Fibroblast of skin of left biceps (primary cell): ENCODE measurements at places on chromosomes 6 and 20.
A peak's percentile ranks its signal among the peaks of the same experiment; 100 is the strongest.

DNA sequence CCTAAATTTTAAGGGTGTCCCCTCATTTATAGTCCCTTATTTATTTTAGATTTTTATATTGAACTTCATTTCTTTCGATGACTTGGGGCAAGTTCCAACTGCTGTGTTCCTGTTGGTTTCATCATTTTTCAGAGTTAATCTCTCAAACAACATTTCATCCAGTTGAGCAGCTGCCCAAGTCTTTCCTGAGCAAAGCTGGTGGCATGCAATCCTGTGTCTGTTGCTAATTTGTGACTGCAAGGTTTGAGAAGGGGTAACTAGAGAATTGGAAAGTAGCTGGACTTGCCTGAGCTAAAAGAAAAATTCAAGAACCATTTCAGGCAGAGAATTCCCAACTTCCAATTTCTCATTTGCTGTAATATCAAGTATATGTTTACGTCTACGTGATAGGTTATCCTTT is 881.5 kb upstream of the SLC35B3 start:
- no peak for DNase-seq

- no peak for DNase-seq
Observed at GRCh38 chr6:82877213-82878195, 188.1 kb downstream of the UBE3D start.

DNA sequence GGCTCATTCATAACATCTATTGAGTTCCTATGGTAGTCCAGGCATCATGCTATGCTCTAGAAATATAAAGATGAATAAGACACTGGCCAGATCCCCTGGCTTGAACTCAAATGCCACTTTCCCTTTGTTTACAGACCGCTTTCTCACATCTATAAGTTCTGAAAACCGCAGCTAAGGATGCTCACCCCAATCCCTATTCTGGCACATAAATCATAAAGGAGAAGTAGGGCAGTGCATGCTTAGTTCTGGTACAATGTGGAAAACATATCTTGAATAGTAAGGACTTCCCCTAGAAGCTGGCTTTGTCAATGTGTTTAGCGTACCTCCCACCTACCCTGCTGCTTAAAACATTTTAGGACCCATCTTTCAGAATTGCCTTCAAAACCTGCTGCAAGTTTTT is 26.4 kb downstream of the MRS2 start:
- DNase-seq, result no peak

DNA sequence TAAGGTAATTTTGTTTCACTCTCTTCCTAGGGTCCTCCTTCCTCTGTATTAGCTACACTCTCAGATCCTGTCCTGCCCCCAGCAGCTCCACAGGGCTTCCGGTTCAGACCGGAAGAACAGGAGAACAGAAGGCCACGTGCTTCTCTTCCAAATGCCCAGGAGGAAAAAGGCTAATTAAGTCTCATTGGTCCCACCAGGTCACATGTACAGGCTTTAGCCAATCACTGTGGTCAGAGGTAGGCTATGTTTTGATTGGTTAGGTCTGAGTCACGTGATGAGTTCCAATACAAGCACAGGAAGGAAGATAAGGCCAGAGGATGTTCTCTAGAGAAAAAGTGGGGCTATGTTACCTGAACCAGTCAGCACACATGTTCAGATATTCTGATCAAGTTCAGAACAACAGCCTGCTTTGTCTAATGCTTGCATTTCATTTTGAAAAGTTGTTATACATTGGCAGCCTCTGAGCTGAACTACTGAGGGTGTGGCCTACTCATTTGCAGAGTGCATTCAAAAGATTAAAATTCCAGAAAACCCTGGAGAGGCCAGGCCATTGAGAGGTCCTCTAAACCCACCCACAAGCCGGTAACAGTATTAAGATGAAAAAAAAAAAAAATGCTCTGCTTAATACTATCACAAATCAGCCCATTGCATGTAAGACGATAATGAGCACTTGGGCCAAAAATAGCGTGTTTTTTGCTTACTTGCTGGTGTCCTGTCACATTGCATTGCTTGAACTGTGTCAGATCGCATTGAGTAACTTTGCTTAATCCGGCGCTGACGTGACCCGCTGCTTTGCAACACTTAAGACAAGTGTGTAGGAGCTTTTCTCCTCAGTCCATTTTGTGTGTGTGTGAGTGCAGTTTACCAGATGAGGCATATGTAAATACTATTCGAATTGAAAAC is 170.3 kb downstream of the TSHZ2 start:
- no peak for DNase-seq

DNA sequence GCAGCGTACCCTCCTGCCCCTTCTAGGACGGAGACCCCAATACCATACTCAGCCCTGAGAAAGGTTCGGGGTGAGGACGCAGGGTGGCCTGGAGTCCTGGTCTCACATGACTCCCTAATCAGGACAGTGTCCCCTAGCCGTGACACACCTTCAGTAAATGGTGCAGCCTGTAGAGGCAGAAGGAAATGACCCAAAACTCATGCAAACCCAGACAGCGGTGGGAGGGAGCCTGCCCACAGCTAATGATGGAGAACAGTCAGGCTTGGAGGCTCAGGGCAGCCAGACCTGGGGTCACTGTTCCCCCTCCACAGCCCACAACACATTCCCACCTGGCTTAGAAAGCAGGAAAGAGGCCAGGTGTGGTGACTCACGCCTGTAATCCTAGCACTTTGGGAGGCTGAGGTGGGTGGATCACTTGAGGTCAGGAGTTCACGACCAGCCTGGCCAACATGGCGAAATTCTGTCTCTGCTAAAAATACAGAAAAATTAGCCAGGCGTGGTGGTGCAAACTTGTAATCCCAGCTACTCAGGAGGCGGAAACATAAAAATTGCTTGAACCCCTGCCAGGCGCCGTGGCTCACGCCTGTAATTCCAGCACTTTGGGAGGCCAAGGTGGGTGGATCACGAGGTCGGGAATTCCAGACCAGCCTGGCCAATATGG is 8.8 kb upstream of the HMGA1 start:
- DNase-seq, result no peak

- DNase-seq, result no peak
Observed at GRCh38 chr20:3470208-3470626, 601 bp upstream of the ATRN start.

GRCh38 chr6:29547573-29547972 is 12.0 kb downstream of the UBD start:
- DNase-seq, result no peak

DNA sequence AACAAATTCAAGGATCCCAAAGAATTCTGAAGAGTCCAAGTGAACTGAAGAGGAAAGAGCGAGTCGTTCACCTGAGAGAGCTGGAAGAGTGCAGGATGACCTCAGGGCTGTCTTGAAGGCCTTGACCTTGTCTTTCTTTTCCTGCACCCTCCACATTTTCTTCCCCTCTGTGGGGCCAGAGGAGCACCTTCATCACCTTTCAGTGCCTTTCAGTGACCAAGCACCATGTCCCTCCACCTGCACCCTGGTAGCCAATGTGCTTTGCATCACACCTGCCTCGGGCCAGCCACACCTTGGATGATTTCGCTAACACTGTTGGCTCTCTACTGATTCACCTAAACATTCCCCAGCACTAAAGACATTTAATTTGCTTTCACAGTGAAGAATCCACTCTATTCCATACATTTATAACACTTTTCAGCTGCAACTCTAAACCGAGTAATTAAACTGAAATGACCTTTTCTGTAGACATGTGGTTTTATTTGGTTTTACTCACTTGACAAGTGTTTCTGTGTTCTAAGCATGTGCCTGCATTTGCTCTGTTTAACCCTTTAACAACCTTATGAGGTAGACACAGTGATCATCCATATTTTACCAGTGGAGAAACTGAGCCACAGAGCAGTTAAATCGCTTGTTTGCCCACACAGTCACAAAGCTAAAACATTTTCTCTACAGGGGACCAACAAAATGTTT is 121.3 kb upstream of the CST7 start:
- no peak for DNase-seq

- DNase-seq, result no peak
Observed at GRCh38 chr20:33301192-33301930, 18.3 kb downstream of the BPIFB1 start.

GRCh38 chr6:170463101-170463721 is 89.9 kb downstream of the PSMB1 start:
- no peak for DNase-seq

DNA sequence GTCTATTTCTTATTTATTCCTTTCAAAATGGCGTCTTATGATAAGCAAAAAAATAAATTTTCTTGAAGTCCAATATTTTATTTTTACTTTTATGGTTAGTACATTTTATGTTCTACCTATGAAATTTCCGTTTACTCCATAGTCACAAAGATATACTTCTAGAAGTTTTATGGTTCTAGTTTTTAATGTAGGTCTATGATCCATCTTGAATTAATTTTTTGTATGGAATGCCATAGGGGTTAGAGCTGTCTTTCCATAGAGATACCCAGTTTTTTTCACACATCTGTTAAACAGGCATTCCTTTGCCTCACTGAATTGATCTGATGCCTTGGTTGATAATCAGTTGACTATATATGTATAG is 24.9 kb upstream of the ASIP start:
- no peak for DNase-seq

DNA sequence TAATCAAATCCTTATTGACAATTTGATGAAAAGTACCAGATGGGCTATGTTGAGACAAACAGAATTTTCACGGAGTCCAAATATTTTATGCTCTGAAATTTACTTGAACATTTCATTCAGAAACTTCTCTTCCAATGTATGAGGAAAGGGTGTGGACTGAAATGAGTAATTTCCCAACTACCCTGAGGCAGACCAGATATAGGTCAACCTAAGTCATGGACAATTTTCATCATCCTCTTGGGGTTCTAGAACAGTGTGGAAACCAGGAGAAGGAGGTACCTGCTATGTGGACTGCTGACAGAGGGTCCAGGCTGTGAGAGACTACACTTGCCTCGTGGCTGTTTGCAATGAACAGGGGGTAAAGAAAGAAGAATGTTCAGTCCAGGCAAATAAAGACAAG is 323.0 kb downstream of the ESR1 start:
- DNase-seq, result no peak

DNA sequence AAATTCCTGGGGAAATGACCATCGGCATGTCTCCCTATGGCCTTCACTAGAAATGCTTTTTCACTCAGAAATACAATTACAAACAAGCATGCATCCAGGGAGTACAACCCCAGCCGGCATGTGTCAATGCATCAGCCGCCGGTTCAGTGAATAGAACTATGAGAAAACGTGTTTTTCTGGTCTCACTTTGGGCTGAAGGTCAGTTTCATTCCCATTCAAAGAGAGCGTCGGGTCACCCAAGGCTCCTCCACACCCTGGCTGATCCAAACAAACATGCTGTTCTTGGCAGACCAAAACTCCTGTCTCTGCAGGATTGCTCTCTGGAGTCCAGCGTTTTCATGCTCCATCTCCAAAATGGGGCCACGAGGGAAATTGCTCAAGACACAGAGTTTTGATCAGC is 35.5 kb upstream of the NXT1 start:
- no peak for DNase-seq

- no peak for DNase-seq
Observed at GRCh38 chr6:133814797-133815196, 74.1 kb upstream of the TCF21 start.

DNA sequence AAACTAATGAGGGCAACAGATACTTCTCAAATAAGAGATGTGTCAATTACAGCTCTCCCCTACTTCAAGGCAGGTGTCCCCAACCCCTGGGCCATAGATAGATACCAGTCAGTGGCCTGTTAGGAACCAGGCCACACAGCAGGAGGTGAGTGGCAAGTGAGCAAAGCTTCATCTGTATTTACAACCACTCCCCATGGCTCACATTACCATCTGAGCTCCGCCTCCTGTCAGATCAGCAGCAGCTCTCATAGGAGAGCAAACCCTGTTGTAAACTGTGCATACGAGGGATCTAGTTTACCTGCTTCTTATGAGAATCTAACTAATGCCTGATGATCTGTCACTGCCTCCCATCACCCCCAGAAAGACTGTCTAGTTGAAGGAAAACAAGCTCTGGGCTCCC is 422.1 kb downstream of the GJA1 start:
- DNase-seq, result no peak

DNA sequence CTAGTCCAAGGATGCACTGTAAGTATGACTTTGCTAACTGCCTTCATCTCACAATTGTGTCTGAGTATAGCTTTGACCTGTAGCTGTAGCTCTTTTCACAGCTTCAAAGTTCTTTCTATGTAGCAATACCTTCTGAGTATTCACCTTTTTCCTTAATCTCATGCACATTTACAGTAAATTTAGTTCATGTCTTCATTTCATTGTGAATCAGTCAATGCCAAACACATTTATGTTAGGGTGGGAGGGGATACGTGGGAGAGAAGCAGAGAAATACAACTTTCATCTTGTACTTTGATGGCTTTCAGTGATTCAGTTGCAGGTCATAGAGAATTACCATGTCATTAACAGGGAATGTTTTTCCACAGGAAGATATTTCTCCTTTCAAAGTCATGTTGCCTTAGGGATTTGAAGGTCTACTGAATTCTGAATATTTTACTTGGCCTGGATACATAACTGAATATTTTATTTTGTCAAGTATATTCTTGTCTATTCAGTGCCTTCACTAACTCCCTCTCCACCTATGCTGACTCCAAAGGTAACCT is 119.2 kb downstream of the TINAG start:
- DNase-seq, result no peak

GRCh38 chr6:125779924-125780539 is 10.7 kb upstream of the NCOA7 start:
- peak; percentile 83 for DNase-seq

- no peak for DNase-seq
Observed at GRCh38 chr20:15706719-15707118, 866.5 kb downstream of the KIF16B start.

- DNase-seq, result no peak
Observed at GRCh38 chr20:29740601-29740950, 1516.9 kb upstream of the DEFB115 start.

DNA sequence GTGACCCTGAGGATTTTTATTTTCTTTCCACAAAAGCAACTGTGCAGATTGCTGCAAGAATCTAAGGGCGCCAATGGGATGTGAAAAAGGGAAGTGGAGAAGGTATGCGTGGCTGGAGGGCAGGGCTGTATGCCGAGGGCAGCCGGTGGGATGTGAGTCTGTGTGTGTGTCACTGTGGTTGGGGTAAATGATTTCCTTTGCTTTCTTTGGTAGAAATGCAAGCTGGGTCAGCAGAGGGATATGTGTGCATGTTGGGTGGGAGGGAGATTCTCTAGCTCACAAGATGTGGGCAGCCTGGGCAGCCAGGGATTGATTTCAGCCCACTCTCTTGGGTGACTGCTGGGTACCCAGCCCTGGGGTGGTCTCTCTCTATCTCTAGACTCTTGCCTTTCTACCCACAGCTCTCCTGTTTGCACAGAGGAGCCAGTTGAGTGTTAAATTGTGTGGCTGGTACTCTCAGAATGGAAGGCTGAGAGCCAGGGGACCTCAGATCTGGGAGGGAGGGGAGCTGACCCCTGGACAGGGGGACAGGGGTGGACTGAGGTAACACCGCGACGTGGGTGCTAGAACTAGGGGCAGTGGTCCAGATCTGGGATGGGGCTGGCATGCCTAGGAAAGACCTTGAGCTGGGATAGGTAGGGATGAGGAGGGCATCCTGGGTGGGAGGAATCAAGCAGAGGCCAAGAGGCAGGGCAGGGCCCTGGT is 136.8 kb upstream of the RNF24 start:
- DNase-seq, result no peak
